ENCODE measurements at places on chromosomes 2 and 18.

- DNase-seq, result no peak
Observed at GRCh38 chr2:222332116-222332515, 33.3 kb upstream of the PAX3 start.

DNA sequence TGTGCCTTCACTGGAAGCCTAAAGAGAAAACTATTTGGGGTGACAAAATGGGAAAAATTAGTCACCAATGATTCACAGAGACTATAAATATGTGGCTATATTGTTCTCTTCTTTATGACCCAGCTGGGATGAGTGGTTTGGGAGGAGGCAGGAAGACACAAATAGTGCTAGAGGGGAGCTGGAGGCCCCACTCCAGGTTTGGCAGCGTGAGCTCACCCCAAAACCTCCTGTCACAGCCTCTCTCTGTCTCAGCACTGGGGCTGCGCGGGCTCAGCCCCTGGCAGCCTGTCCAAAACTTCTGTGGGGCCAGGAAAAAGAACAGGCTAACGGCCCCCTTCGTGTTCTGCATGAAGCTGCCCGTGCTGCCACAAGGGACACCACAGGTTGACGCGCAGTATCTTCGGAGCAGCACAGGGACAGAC, 73.2 kb upstream of the LCLAT1 start:
- DNase-seq, result no peak

- DNase-seq, result no peak
Observed at GRCh38 chr2:110931648-110932047, 189.1 kb upstream of the BCL2L11 start.

- DNase-seq, result no peak
Observed at GRCh38 chr2:172079838-172080640, 5.3 kb upstream of the DLX1 start.

GRCh38 chr18:76801567-76802505, 20.5 kb upstream of the ZNF236 start:
- peak; percentile 44 for DNase-seq

- DNase-seq, result no peak
Observed at GRCh38 chr18:58023108-58023507, 20.9 kb upstream of the NEDD4L start.

DNA sequence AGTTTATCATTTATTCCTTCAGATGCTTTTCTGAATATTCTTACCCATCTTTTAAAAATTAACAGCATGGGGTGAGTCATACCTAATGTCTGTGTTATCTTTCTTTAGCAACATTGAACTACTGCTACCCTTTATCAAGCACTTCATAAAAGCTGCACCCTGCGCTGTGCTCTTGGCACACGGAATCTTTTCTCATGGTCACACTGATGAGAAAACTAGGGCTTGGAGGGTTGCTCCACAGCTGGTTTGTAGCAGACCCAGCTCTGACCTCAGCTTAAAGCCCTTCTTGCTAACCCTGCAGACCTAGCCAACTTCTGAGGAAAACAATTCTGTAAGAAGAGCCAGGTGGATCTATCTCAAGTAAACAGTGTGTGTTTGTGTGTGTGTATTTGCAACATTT, 106.3 kb downstream of the RNF144A start:
- DNase-seq, result no peak

DNA sequence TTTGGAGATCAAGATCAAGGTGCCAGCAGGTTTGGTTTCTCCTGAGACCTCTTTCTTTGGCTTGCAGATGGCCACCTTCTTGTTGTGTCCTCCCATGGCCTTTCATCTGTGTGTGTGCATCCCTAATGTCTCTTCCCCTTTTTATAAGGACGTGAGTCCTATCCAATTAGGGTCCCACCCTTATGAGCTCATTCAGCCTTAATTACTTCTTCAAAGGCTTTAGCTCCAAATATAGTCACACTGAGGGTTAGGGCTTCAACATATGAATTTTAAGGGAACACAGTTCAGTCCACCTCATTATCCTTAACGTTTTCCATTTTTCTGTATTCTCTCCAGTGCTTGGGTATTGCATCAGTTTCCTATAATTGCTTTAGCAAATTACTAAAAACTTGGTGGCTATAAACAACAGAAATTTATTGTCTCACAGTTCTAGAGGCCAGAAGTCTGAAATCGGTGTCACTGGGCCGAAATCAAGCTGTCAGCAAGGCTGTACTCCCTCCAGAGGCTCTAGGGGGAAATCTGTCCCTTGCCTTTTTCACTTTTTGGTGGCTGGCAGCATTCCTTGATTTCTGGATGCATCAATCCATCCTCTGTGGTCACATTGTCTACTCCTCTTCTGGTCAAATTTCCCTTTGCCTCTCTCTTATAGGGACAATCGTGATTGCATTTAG, 34.1 kb downstream of the CDC42EP3 start:
- DNase-seq, result no peak

DNA sequence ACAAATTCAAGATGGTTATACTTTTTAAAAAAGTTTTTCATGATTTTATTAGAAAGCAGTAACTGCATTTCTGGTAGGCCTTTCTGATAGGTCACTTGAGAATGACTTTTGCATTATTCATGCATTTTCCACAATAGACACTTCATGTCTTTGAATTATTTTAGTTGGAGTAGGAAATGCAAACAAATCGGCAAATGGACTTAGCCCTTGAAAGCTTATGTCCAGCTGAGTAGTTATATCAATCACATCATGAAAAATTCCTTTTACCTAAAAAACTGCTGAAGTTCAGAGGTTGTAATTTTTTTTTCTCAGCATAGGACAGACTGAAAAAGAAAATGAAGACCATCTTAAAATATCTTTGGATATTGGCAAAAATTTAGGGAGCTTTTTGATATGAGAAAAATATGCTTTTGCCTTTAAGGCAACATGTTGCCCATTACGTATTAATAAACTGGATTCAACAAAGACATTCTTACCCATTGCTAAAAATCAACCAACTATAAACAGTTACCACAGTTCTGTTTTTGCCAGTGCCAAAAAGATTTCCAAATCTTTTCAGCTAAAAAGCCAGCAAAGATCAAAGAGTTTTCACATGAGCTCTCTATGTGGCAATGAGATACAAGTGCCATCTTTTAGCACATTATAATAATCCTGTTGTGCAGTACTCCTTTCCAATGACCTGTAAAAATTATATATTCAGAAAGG, 45.5 kb upstream of the FRZB start:
- no peak for DNase-seq

DNA sequence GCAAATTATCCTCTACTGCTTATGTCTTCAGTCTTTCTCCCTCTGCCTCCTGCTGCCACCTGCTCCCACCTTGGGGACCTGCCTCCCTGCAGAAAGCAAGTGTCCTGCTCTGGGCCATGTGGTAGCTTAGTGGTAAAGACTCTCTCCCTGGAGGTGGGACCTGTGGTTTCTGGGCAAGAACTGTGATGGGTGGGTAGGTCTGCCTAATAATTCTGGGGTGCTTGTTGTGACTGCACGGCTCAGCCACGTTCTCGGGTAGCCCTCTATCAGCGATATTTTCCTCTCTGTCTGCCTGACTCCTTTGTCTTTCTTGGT, 16.4 kb upstream of the CD28 start:
- DNase-seq, result no peak

- peak; percentile 62 for DNase-seq
Observed at GRCh38 chr2:223944703-223945531, at the start of gene WDFY1. TSS of gene WDFY1 (minus strand) at chr2:223945335. CDS start at chr2:223945284, 51 bp downstream.

Data from stimulated activated CD4-positive, alpha-beta T cell treated with anti-CD3 and anti-CD28 coated beads, Interleukin-1b, Interleukin-23, amount 100 ng/mL, for 4 hours (primary cell).